ENCODE measurements at places on chromosomes 1 and 21.

DNA sequence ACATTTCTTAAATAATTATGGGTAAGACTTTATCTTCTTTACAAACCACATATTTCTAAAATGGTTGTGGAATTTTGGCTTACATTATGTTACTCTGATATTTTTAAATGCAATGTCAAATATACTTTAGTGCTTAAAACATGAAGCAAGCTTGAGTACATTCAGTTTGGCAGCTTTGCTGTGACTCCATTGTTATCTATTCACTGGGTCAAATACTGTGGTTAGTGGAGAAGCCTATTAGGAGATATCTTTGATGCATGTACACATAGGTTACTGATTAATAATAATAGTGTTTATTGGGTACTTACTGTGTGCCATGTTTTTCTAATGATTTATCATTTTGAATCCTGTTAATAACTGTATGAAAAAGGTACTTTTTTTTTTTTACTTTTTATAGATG is 520.4 kb upstream of the B3GALT2 start:
- DNase-seq, result no peak

DNA sequence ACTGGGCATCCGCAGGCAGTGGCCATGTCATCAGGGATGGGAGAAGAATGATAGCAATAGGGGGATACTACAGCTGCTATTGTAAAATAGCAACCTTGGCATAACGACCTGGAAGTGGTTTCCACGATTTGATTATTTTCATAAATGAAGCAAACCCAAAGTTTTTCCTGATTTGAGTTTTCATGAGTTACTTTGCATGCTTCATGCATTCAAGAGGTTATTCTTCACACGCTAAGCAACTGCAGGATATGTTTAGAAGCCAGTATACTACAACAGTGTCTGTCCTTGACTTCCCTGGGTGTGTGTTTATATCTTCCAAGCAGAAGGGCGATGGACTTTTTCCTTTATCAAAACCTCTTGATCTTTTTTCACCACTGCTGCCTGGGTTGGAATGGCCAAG is 281.1 kb upstream of the DUSP10 start:
- no peak for DNase-seq

DNA sequence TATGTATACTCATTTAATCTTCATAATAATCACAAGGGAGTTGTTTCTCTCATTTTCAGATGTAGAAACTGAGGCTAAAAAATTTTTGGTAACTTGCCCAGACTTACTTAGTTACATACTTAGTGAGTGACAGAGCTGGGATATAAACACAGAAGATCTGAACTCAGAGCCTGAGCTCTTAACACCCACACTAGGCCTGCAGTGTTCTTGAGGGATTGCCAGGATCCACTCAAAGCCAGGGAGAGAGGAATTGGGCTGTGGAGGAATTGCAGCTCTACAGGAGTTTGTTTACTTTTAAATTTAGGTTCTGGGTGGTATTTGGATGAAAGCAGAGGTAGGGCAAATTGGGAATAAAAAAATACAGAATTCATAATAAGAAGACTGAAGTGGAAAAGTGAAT is 515.1 kb upstream of the PLXNA2 start:
- no peak for DNase-seq

DNA sequence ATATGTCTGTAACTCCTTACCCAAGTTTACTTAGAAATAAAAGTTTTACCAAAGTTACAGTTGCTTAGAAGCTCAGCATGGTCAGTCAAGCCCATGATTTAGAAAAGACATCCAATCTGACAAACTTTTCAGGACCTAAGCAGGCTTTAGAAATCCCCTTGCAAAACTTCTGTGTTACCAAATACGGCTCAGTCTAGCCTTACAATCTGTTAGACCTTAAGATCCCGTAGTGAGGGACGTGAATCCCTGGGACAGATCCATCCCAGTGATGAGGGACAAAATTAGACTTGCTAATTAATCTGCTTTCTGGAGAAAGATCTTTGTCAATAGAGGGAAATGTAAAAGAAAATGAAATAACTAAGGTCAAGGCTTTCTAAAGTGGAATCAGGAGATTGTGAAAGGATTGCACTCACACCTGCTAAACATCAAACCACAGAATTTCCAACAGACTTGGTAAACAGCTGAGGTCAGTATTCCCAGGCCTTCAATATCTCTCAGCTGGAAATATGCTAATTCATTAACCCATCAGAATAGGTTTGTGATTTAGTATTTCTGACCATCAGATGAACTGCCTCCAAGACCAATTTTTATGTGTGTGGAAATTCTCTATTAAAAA is 375.3 kb downstream of the DUSP10 start:
- DNase-seq, result no peak

- DNase-seq, result no peak
These were observed 156.9 kb downstream of the PPP1R12B start for GRCh38 chr1:202505356-202505755.

DNA sequence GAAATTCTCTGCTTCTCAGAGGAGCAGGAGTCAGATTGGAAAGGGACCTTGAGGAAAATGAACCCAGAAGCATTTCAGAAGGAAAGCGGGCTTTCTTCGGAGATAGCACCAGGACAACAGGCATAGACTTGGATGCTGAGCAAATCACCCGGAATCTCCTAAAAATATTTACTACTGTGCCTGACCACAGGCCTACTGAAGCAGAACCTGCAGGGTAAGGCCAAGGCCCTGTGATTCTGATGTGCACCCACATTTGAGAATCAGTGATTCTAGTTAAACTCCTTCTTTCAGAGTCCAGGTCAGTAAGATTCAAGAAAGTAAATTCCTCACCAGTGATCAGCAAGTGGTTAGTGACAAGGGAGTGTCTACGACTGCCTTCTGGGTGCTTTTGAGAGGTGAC is 307.3 kb upstream of the DUSP10 start:
- no peak for DNase-seq

DNA sequence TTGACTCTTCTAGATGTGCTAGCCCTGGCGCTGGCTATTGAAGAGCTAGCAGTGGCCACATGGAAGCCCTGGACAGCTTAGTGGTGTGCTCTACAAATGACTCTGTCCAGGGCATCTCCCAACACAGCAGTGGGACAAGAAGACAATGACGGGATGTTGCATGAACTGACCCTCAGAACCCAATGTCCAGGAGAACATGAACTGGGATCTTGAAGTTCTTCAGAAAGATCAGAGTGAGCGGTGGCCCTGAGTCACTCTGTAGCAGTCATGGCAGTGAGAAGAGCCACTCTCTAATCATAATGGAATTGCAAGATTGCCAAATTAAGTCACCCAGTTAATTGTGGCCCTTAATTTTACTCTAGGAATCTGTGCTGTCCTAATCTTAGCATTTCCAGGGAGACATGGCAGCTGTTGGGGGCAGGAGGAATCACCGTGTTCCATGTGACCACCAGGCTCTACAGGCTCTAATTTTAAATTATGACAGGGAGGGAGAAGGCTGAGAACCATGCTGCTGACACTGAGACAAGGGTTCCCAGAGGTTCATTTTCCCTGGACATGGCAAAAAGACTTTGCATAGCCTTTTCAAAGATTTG is 10.2 kb upstream of the OBSCN start:
- no peak for DNase-seq

DNA sequence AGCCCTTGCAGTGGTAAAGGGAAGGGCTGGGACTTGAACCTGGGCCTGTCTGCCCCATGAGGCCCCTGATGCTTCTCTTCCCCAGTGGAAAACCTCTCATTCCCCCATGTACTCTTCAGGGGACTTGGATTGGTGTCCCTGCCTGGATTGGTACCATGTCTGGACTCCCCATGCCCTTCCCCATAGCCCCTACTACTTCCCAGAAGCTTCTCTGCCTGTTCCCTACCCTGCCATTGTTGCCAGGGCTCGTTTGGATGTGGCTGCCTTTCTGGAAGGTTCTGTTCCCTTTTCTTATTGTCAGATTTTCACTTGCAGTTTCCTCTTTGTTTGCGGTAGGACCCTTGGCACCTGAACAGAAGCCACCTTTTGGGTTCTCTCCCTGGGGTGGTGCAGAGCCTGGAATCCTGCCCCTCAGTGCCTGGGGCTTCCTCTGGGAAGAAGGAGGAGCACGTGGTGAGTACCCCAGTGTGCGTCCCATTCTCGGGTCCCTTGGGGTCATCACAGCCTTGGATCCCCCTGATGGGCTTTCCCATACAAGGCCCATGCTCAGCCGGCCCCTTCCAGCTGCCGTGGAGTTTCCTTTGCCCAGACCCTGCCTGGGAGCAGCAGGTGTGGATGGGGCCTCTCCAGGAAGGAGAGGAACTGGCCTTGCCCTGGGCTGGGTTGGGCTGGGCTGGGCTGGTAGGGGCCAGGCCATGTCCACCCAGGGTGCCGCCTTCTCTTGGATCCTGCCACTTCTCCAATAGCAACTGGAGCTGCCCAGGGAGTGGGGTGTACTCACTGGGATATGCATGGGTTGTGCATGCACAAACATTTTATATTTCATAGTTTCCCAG is 281.1 kb downstream of the PTPRU start:
- DNase-seq, result no peak

Measured in stimulated activated CD4-positive, alpha-beta T cell treated with anti-CD3 and anti-CD28 coated beads, Interleukin-15, amount 100 ng/mL, for 48 hours (primary cell).